ENCODE measurements at places on chromosomes 1 and 21. TPM values are rescaled to one million over a fixed set of nuclear protein-coding genes. Genes with fewer than 3 reads are reported as not detected.

DNA sequence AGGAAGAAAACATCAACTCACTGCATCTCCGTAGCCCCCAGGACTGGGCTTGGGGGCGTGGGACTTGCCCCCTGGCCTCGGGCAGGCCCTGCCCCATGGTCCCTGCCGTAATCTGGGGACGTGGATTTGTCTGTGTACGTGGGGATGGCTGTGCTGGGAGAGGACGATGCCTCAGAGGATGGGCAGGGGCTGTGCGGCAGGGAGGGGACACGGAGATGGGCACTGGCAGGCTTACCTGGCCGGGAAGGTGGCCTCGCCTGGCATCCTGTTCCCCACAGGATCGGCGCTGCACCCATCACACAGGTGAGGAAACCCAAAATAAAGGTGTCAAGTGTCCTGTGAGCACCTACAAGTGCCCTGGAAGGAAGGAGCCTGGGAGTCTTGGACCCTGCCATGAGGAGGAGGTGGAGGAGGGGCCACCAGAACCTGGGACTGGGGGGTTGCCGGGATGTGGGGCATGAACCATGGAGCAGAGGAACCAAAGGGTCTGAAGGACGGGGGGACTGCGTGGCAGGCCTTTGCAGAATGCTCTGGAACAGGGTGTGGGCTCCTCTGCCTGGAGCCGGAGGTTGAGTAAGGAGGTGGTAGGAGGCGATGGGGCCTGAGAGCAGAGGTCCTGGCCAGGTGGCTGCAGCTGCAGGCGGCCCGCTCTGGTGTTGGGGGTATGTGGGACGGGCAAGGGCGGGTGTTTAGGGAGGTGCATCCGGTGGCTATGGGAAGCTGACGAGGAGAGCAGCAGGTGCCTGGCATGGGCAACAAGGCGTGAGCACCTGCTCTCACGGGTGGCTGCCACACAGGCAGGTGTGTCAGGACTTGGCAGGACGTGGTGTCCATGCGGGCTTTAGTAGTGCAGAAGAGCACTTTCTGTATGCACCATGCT lies 27.8 kb upstream of the LRRC3 start:
- H3K4me1 ChIP-seq, result no peaks in the 10 kb centered on the region
- H3K4me3 ChIP-seq, result no peak overlapping the region
- no peaks in the 10 kb centered on the region for H3K36me3 ChIP-seq
- no peak overlapping the region for H3K27ac ChIP-seq
- H3K27me3 ChIP-seq, result peaks cover 6% of the 10 kb centered on the region
- DNase-seq, result peak; percentile 45

TSSK3 gene
- 2.1 TPM for total RNA-seq

DNA sequence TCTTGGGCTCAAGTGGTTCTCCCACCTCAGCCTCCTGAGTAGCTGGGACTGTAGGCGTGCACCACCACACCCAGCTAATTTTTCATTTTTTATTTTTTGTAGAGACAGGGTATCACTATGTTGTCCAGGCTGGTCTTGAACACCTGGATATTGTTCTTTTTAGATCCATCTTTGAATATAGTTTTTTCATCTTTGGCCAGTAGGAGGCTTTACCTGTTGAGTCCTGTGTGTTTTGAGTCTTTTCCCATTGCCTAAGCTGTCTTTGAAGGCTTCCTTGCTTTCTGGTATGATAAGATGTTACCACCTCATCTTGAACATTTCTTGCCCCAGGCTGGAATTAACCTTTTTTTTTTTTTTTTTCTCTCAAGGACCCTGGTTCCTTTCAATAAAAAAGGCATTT lies 387.8 kb upstream of the RUNX1 start:
- no peaks in the 10 kb centered on the region for H3K36me3 ChIP-seq
- no peak for DNase-seq
- H3K4me1 ChIP-seq, result peaks cover 11% of the 10 kb centered on the region
- H3K27ac ChIP-seq, result no peak overlapping the region
- H3K27me3 ChIP-seq, result no peaks in the 10 kb centered on the region

GRCh38 chr1:89260566-89261255 lies 11.9 kb downstream of the GBP5 start:
- DNase-seq, result no peak
- H3K36me3 ChIP-seq, result peaks cover 14% of the 10 kb centered on the region
- peak overlapping the region; percentile 73 for H3K27ac ChIP-seq

HIVEP3 gene
- 11.6 TPM for total RNA-seq

All from lower lobe of right lung (tissue), 2 donors.